ENCODE measurements at places on chromosomes 13 and 19.
A peak's percentile ranks its signal among the peaks of the same experiment; 100 is the strongest.

- DNase-seq = no peak
Observed at GRCh38 chr19:46904114-46905060, 43.6 kb downstream of the ARHGAP35 start.

DNA sequence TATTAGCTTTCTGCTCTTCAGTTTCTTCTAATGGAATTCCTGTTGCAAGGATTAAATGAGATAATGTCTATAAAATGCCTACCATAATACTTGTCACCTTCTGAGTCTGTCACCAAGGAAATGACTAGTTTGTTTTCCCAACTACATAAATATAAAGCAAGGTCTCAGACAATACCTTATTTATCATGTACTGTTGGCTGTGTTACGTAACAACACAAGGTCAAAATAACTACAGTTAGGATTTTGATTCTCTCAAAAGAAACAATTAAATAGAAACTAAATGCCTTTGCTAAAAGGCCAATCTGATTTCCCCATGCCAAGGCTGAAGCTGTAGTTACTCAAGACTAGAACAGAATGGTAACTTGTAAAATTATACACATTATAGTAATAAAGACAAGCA lies 134.5 kb downstream of the PCDH9 start:
- no peak for DNase-seq

- peak; percentile 79 for DNase-seq
Observed at GRCh38 chr19:55643003-55643886, at the start of gene ZNF581. TSS of gene ZNF581 (plus strand) at chr19:55643649. CDS start at chr19:55644572, 923 bp downstream.

DNA sequence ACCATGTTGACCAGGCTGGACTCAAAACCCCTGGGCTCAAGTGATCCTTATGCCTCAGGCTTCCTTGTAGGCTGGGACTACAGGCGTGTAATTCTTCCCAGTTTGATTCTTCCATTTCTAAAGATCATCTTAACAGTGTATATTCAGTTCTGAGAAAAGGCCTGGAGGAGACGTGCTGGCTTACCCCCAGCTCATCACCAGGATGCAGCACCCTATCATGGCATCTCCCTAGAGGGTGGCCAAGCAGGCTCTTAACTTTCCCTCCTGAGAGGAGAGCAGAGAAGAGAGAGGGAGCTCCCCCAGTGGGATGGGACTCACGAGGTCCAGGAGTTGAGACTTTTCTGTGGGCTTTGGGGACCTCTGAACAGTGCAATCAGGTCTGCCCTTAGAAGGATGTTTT lies 2.1 kb upstream of the TUBA3C start:
- no peak for DNase-seq

- DNase-seq = no peak
Observed at GRCh38 chr13:54875111-54875510, 1846.5 kb downstream of the OLFM4 start.

DNA sequence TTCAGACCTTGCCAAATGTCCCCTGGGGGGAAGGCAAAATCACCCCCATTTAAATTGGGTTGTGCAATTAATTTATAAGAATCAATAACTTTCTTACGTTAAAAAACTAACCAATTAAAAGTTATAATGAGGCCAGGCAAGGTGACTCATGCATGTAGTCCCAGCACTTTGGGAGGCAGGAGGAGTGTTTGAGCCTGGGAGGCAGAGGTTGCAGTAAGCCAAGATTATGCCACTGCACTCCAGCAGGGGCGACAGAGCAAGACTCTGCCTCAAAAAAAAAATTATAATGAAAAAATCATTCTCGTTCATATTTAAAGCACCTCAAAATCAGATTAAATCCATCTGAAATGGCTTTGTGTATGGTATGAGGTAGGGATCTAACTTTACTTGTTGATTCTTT lies 18.4 kb upstream of the SIGLEC14 start:
- no peak for DNase-seq

DNA sequence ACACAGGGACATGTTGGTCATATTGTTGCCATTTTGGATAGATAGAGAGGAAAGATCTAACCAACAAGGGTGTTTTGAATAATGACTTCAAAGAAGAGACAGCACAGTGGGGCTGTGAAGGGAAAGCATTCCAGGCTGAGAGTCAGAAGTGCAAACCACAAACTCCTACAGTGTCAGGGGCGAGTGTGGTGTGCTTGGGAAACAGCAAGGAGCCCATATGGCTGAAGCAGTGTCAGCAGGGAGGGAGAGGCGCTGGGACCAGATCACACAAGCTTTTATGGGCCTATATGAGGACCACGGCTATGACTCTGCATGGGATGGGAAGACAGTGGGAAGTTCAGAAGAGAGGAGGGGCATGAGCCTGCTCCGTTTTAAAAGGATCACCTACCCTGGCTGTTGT lies 166.4 kb downstream of the MYO16 start:
- no peak for DNase-seq
